ENCODE measurements at places on chromosomes 5 and 9.

DNA sequence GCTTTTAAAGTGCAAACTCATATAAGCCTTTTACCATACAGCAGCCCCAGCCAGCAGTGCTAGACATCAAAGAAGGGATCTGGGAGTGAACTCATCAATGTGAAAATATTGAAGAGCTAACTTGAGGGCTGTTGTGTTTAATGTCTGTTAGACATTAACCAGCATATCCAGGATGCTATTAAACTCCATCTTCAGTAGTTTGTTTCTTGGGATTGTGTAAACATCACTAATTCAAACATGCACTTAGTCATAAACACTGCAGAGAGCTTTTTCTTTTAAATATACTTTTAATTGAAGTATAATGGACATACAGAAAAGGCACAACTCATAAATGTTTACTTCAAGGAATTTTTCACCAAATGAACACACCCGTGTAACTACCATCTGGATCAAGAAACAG is 81.8 kb downstream of the TMEM252 start:
- DNase-seq = no peak

DNA sequence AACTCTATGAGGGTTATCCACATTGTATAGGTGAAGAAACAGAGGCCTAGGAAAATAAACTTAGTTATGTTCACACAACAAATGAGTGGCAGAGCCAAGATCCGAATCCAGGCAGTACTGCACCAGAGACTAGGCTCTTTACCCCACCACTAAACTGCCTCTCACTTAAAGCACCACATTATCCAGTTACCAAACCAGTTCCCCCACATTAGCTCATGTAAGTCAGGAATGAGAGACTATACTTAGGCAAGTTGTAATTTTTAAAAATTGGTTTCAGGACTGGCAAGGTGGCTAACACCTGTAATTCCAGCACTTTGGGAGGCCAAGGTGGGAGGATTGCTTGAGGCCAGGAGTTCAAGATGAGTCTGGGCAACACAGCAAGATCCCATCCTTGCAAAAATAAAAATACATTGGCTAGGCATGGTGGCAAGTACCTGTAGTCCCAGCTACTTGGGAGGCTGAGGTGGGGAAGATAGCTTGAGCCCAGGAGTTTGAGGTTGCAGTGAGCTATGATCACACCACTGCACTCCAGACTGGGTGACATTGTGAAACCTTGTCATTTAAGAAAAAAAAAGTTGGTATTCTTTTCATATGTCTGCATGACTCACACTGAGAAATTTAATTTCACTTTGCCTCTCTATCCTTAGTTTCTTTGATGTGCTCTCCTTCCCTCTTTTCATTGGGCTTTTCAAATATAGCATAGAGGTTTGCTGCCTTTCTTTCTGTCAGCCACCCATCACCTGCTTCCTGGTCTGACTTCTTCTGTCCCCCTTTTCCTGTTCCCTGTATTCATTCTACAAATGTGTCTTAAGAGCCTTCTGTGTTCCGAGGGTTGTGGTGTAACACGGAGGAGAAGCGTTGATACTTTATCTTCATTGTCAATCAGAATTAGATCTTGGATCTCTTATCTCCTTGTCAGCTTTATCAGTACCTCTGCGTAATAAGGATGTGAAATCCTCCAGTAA is 64.7 kb downstream of the ERMP1 start:
- no peak for DNase-seq

DNA sequence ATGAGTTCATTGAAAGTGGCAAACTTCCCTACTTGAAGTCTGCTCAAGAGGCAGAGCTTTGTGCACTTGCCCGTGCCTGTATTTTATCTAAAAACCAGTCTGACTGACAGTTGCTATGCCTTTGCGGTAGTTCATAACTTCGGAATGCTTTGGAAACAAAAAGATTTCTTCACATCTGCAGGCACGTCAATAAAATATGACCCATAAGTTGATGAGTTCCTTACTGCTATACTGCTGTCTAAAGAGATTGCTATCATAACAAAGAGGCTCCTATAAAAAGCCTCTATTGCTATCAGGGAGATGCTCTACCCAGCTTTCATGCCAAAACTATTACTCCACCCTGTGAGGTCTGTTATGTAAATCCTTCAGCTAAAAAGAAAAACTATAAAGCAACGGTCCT is 25.4 kb upstream of the RNF20 start:
- no peak for DNase-seq

DNA sequence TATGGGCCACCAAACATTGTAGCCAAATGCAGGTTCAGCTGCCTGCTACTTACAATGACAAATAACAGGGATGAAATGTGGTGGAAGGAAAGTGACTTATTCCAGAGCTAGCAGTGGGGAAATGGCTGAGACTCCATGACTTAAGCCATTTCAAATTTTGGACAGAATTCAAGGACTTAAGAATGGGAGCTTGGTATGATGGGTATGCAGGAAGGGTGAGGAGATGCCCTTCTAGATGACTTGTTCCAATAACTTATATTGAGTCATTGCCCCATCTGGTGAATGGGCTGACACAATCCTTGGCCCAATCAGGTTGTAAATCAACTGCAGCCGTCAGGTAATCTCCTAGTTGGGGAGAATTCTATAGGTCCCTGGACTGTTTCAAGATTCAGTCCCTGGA is 230.7 kb upstream of the SGCD start:
- DNase-seq = no peak

DNA sequence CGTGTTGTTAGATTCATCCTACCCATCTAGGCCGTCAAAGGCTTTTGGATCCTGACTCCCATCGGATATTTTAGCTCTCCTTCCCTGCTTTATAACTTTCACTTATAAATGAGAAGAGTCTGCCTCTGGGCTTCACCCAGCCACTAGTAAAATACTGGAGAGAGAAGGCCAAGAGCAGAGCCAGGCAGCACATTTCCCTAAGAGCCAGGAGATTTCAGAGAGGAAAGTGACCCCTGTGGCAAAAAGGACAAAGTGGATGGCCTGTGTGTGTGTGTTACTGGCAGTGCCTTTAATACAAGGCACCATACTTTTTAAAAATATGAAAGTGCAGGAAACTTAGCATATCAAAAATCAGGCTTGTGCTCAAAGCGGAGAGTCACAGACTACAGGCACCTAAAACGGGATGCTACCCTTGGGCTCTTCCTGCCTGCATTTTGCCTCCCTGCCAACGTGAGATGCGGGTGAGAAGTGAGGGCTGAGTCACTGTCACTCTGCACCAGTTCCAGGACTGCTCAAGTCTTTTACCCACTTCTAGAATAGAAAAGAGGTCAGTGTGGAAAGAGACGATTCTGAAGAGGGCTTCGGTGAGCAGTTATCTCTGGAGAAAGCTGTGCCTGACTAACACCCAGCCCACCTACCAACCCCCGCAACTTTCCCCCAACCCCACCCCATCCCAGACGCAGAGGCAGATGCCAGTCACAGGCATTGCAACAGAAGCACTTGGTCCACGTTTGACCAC is 15.9 kb downstream of the NFIL3 start:
- DNase-seq = no peak

DNA sequence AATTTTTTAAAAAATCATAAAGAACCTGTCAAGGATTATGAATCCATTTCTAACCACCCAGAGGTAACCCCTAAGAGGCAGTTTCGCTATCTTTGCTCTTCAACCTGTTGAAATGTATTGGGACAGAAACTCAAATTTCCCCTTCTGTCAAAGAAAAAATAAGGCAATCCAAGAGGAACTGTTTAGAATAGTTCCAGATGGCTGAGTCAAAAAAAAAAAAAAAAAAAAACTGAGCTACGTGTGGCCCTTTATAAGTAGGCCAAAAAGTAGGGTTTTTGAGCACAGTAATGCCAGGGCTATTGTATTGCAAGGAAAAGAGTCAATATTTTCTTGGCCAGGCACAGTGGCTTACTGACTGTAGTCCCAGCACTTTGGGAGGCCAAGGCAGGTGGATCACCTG is 94.9 kb downstream of the RAD23B start:
- DNase-seq = no peak

DNA sequence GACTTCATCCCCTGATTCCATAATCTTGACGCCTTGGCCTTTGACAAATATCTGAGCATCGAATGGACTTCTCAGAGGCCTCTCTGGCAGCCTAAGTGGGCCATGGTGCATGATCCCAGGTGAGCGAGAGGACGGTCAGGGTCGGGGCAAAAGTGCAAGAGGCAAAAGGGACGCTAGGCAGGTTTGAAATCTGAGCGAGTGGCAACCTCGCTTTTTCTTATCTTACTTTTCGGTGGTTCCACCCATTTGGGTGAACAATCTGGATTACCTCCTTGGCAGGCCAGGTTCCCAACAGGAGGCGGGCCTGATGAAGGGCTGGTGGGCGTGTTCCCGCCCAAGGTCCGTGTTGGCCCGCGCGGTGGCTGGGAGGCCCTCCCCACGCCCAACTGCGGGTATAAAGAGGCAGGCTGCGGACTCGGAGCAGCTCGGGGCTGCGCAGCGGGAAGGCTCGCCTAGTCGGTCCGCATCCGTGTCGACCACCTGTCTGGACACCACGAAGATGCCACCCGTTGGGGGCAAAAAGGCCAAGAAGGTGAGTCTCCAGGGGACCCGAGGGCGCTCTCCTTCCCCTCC is at the start of gene BHMT:
Gene BHMT (plus strand): TSS at position 423 of the 573 bp plus-strand sequence. CDS start 77 bp downstream, at position 500.
- no peak for DNase-seq

GRCh38 chr9:137194388-137194787 is 5.9 kb downstream of the SSNA1 start:
- DNase-seq = no peak

GRCh38 chr9:88537761-88538091 is 2.7 kb downstream of the NXNL2 start:
- no peak for DNase-seq

GRCh38 chr5:114327987-114328386 is 33.9 kb upstream of the KCNN2 start:
- no peak for DNase-seq

GRCh38 chr9:123541411-123541810 is 185.4 kb downstream of the CRB2 start:
- DNase-seq = no peak

- DNase-seq = no peak
Measured at GRCh38 chr5:104734046-104734445, 1171.5 kb upstream of the NUDT12 start.

- DNase-seq = no peak
Measured at GRCh38 chr9:94919376-94920098, 193.0 kb downstream of the AOPEP start.

DNA sequence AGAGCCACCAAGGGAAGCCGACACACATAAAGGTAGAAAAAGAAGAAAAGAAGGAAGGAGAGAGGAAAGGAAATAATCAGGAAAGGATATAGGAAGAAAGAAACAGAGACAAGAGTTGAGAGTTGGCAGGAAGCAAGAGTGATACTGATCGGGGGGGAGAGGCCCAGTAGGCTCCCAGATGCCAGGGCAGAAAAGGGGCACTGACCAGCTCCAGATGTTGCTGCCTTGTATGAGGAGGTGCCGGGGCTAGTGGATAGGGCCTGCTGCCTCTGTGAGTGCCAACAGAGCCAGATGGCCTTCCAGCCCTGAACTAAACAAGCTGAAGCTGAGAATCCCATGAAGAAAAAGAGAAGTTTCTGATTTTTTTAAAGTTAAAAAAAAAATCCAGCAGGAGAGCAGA is 82.0 kb upstream of the TRIM32 start:
- no peak for DNase-seq

DNA sequence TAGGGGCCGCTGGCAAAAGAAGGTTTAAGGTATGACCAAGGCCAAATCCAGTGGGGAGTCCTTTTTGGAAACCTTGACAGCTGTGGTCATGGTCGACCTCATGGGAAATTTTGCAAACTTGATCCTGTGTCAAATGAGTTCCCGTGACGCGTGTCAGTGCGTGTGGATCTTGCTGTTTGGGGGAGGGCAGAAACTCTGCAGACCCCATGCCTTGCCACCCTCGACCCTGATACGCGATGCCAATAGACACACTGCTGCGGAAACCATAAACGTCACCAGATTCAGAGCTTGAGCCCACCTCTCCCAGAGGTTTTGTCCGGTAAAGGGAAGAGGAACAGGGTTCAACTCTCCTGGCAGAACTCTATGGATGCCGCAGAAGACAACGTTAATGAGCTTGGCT is 104.7 kb downstream of the ADAMTS2 start:
- no peak for DNase-seq

DNA sequence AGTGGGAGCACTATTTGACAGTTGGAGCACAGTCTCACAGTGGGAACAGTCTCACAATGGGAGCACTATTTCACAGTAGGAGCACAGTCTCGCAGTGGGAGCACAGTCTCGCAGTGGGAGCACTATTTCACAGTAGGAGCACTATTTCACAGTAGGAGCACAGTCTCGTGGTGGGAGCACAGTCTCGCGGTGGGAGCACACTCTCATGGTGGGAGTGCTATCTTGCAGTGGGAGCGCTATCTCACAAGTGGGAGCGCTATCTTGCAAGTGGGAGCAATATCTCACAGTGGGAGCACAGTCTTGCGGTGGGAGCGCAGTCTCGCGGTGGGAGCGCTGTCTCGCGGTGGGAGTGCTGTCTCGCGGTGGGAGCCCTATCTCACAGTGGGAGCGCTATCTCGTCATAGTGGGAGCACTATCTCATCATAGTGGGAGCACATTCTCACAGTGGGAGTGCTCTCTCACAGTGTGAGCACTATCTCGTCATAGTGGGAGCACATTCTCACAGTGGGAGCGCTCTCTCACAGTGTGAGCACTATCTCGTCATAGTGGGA is 56.1 kb downstream of the MED10 start:
- no peak for DNase-seq

DNA sequence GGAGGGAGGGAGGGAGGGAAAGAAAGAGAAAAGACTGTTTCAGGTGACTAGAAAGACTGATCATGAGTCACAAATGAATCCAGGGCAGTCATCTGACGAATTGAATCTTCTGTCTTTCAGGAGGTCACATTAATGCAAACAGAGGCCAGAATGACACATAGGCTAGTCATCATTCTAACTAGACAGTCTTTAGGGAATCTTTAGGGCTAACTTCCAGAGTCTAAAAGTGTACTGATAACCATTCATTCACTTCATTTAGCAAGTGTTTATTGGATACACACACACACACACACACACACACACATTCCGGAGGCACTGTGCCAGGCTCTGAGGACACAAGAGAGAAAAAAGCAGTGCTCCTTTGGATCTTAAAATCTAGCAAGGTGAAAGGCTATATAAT is 156.7 kb downstream of the EBF1 start:
- no peak for DNase-seq

- no peak for DNase-seq
Measured at GRCh38 chr9:36154331-36154952, 14.7 kb upstream of the CCIN start.

Data from stimulated activated CD4-positive, alpha-beta T cell treated with anti-CD3 and anti-CD28 coated beads, Interleukin-15, amount 100 ng/mL, for 1 hour (primary cell).